ENCODE measurements at places on chromosomes 12 and 14.

- no peak for DNase-seq
These were observed 82.6 kb upstream of the HMGA2 start for GRCh38 chr12:65741656-65742017.

- no peak for DNase-seq
These were observed 134.9 kb downstream of the SLC5A8 start for GRCh38 chr12:101074940-101075680.

DNA sequence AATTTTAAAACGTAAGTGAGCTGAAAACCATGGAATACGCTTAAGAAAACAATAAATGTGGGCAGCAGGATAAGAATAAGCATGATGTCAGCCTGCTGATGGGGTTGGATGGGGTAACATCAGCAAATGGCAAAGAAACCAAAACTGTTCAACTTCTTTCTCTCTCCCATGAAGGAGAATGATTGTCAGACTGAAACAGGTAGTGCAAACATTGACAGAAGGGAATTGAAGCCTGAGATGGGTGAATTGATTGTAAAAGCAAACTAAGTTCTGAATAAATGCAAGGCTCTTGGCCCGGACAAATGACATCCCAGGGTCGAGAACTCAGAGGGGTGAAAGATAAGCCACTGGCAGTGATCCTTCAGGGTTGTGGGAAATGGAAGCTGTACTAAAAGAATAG lies 182.6 kb downstream of the ETV6 start:
- no peak for DNase-seq

DNA sequence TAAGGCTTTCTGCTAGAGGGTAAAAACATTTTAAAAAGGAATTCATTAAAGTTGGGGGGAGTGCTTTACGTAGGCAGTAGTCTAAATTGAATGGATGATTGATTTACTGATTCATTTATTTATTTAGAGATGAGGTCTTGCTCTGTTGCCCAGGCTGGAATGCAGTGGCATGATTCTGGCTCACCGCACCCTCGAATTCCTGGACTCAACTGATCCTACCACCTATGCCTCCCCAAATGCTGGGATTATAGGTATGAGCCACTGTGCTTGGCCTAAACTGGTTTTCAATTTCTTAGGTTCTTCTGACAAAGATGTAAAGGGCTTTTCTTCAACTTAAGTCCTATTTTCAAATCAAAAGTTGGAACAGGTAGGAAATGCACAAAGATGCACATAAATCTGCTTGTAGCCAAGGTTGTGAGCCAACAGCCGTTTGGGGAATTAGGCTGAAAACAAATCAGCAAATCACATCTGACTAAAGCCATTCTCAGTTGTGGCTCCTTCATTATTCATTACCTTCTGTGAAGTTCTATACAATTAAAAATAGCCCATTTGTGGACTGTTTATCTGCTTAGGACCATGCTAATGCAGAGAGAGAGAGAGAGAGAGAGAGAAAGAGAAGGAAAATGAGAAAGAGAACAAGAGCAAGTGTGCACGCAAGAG lies 218.0 kb downstream of the PPM1H start:
- DNase-seq, result no peak

DNA sequence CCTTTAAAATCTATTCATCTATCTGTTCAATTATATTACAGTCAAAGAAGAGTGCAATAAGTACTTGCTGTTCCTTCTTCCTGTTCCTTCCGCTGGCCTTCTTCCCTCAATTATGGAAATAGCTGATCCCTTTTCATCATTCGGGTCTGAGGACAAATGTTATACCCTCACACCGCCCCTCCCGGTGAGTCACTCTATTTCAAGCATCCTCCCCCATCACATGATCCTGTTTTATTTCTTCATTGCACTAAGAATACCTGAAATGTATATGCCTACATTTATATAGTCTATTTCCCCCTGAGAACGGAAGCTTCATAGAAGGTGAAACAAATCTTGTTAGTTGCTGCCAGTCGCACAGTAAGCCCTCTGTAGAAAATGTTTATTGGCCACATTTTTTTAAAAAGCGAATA lies 2.5 kb downstream of the SLC38A1 start:
- DNase-seq, result peak; percentile 60

GRCh38 chr14:59206892-59207291 lies 18.4 kb downstream of the DAAM1 start:
- no peak for DNase-seq

- no peak for DNase-seq
These were observed 30.4 kb downstream of the NUAK1 start for GRCh38 chr12:106108185-106108835.

GRCh38 chr12:19547271-19547671 lies 108.0 kb downstream of the AEBP2 start:
- no peak for DNase-seq

Data from KBM-7 (cell line).